ENCODE measurements at places on chromosomes 13 and 19.

DNA sequence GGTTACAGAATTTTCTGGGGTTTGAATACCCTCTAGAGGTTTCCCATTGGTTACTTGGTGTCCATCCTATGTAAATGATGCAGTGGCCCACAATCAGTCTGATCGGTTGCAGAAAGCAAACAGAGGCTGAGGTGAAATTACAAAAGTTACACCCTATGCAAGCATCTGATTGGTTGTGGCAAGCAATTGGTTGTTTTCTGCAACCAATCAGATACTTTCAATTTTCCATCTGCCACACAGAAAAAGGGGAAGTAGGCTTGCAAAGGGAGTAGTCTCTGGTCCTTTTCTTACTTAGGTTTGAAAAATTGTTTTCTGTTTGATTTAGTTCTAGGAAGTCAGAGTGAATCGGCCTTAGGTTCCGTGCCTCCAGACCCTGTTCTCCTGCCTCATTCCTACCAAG lies 93.1 kb downstream of the WTIP start:
- no peak for DNase-seq

GRCh38 chr13:48110132-48110868 lies 15.4 kb upstream of the MED4 start:
- no peak for DNase-seq

- no peak for DNase-seq
These were observed 202.8 kb upstream of the ATXN8OS start for GRCh38 chr13:69904784-69905183.

GRCh38 chr19:5231857-5232678 lies 108.5 kb downstream of the PTPRS start:
- DNase-seq = peak; percentile 19

DNA sequence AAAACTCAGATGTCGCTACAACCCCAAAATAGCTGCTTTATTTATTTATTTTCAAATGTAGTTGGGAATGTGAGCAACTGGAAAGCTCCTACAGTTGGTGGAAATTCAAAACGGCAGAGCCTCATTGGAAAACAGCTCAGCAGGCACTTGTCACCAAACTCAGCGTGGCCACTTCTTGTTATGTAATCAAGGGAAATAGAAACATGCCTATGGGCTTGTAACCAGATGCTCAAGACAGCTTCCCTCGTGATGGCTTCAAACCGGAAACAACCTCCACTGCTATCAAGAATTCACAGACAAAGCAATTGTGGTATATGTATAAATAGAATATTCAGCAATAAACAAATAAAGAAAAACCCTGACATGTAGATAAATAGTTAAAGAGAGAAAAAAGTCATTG lies 627.8 kb upstream of the SLC10A2 start:
- DNase-seq = no peak

- DNase-seq = no peak
These were observed 20.6 kb downstream of the BRSK1 start for GRCh38 chr19:55304279-55304978.

DNA sequence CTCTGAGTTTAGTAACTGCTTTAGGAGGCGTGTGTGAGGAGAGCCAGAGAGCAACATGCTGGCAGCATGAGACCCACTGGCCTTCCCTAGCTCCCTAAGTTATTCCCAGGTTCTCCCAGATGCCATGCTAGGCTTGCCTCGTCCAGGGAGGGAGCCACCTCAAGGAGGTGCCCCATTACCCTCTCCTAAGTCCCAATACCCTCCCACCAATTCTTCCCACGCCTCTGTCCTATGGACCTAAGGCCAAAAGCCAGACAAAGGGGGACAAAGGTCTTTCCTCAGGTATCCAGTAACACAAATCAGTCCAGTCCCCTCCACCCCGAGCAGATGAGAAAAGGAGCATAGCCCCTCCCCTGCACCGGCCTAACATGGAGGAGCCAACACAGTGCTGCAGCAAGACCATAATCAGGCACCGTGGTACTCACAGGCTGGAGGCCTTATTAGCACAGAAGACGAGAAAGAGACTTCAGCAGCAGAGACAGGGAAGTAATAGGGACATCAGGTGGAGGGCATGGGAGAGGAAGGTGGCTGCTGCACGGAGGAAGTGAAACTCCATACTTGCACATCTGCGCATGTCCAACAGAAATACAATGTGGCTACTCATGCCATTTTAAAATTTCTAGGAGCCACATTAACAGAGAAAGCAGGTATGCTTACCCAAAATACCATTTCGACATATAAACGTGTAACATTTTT lies 46.3 kb downstream of the BRD4 start:
- no peak for DNase-seq

DNA sequence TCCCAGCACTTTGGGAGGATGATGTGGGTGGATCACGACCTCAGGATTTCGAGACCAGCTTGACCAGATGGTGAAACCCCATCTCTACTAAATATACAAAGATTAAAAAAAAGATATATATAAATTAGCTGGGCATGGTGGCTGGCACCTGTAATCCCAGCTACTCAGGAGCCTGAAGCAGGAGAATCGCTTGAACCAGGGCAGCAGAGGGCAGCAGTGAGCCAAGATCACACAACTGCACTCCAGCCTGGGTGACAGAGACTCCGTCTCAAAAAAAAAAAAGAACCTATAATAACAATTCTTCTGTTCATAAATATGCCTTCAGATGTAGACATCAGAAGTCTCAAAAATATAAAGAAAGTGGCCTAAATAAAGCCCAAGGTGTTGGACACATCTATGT lies 7.6 kb downstream of the ZNF737 start:
- no peak for DNase-seq

GRCh38 chr13:90281709-90282108 lies 1065.8 kb upstream of the MIR17HG start:
- DNase-seq = no peak

- no peak for DNase-seq
These were observed 211.8 kb upstream of the ZNF536 start for GRCh38 chr19:30160426-30160825.

GRCh38 chr19:4647676-4648644 lies 8.6 kb downstream of the TNFAIP8L1 start:
- no peak for DNase-seq

DNA sequence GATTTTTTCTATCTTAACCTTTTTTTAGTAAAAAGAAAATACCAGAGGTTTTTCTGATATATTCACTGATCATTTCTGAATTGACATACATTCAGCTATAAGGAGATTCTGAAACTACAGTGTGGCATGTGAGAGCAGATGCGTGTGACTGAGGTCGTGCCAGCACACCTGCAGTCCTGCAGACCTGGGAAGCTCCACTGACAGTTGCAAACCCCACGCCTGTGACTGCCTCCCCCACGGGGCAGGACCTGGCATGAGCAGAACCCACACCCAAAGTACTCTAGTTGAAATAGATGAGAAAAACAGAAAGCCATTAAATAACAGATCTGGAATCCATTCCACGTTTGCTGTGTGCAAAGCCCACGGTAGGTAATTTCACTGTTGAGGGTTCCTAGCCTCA lies 80.7 kb downstream of the TEX29 start:
- DNase-seq = no peak

GRCh38 chr13:111396457-111396856 lies 76.0 kb downstream of the TEX29 start:
- DNase-seq = peak; percentile 12

DNA sequence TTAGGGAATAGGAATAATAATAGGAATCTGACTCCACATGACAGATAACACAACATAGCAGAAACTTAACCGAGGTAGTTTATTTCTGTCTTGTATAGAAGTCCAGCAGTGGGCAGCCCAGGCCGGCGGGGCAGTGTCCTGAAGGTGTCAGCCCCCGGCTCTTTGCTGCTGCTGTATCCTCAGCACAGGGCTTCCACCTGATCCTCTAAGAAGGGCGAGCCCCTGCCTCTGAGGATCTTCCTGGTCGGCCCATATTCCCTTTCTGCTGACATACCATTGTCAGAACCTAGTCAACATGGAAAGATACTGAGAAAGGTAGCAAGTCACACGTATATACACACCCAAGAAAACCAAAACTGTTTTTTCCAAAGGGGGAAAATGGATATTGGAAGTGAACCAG lies 56.2 kb upstream of the GPR183 start:
- no peak for DNase-seq

DNA sequence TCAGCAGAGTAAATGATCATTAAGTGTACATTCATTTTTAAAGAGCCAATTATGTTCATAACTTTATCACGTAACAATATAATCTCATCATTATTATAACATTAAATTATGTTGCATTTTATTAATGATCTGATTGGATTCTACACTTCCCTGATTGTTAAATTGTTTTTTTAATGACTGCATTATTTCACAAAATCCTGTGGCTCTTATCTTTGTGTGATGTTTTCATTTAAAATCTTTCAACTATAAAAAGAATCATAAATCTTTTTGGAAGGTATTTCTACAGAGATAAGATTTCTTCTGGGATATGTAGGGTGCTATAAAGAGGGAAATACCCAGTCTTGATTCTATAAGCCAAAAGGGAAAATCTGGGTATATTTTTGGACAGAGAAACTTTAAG lies 101.7 kb downstream of the ZIC5 start:
- no peak for DNase-seq

GRCh38 chr19:1847684-1848398 lies 442 bp downstream of the REXO1 start:
- DNase-seq = no peak

GRCh38 chr13:114275304-114275703 lies 6.1 kb upstream of the UPF3A start:
- DNase-seq = no peak

GRCh38 chr19:5339198-5339949 lies 1.2 kb downstream of the PTPRS start:
- no peak for DNase-seq

GRCh38 chr19:7454998-7455397 lies 33.8 kb downstream of the PEX11G start:
- no peak for DNase-seq

GRCh38 chr19:4360641-4361151 lies 17.3 kb downstream of the MPND start:
- DNase-seq = no peak

DNA sequence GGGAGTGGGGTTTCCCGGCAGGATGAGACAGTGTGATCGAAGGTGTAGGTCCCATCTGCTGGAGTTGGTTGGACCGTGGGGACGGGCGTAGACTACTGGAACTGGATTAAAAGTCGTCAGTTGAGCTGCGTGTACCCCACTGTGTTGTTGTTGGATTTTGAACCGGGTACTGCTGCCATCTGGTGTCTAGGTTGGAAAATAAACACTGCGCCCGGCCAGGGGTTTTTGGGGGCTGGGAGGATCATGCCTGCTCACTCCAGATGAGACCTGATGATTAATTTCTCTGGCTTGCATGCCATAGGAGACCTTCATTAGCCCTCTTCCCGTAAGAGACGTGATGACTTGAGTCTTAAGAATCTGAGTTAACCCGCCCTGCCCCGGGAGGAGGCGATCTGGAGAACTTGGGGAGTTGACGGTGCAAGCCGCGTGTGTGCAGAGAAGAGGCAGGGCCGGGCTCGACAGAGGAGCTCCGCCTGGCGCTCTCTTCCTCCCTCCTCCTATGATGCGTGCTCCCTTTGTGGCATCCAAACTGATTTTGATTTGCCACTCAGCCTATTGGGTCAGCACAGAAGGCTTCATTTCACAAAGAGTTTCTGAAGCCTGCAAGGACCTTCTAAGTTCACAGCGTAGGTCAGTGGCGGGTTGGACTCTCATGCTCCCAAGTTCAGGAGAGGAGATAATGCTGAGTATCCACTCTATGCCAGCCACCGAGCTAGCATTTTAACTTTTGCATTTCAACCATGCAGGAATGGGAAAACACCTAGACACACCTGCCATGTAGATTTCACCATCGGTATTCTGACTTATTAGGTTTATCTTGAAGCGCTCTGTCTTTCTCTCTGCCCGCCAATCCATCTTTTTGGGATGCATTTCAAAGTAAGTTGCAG lies 2.7 kb downstream of the UHRF1 start:
- DNase-seq = peak; percentile 72

DNA sequence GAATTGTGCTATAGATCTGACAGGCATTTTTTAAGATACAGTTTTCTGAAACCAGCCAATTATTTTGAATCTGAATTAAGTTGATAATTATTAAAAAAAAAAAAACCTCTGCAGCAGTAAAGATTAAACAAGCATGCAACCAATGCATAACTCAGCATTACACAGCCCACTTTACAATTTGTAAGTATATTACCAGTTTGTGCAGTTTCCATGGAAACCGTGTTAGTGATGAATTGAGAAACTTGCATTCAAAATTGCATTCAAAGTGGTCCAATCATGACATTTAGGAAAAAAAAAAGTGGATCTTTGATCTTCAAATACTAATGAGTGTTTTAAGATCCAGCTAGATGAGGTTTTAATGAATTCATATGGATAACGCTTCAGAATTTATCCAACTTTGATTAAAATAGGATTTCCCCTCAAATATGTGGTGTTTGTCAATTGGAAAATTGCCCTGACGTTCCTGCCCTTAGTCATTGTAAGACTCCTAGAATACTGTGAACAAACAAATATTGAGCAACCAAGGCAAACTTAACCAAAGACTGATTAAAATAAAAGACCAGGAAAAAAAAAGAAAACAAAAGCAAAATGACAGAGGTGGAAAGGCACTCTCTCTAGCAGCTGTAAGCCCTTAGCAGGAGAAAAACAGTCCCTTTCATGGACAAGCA lies 314.8 kb upstream of the MAB21L1 start:
- DNase-seq = no peak

GRCh38 chr13:85974608-85975366 lies 175.6 kb upstream of the SLITRK6 start:
- DNase-seq = no peak

GRCh38 chr19:7979559-7979958 lies 25.9 kb downstream of the ELAVL1 start:
- DNase-seq = no peak

- DNase-seq = no peak
These were observed 171.6 kb downstream of the ZIC5 start for GRCh38 chr13:99800011-99800410.

GRCh38 chr19:694481-695351 lies 536 bp downstream of the PRSS57 start:
- DNase-seq = no peak

- DNase-seq = no peak
These were observed 18.2 kb downstream of the ZNF565 start for GRCh38 chr19:36196249-36196648.

GRCh38 chr13:34349091-34349722 lies 531.3 kb downstream of the RFC3 start:
- peak; percentile 50 for DNase-seq

DNA sequence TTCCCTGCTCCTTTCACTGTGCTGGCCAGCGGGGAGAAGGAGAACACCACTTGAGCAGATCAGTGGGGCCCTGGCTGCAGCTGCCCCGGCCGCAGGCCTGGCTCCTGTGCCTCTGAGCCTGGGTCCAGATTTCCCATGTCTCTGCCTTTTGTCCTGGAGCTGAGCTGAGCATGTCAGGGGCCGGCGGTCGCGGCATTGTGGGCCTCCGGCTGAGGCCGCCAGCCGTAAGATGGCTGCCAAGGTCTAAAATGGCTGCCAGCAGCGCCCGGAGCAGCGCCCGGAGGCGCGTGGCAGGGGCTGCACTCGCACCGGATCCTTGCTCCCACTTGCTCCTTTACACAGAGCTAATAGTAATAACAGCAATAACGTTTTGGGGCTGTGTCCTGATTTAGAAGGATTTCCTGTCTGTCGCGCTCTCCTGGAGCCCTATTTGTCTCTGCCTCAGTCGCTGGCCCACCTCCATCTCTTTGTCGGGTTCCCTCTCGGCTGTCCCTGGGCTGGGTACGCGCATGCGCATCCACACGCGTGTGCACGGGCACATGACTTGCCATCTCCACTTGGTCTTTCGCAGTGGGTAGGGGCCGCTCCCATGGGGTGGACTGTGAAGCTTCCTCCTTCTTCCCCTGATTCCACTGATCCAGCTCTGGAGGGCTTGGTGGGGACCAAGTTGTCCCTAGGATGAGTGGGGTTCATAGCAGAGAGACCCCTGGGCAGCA lies 32.1 kb downstream of the LYL1 start:
- peak; percentile 92 for DNase-seq

- DNase-seq = no peak
These were observed 127.1 kb upstream of the SPACA7 start for GRCh38 chr13:112248862-112249592.
